ENCODE measurements at places on chromosomes 11 and 22.

DNA sequence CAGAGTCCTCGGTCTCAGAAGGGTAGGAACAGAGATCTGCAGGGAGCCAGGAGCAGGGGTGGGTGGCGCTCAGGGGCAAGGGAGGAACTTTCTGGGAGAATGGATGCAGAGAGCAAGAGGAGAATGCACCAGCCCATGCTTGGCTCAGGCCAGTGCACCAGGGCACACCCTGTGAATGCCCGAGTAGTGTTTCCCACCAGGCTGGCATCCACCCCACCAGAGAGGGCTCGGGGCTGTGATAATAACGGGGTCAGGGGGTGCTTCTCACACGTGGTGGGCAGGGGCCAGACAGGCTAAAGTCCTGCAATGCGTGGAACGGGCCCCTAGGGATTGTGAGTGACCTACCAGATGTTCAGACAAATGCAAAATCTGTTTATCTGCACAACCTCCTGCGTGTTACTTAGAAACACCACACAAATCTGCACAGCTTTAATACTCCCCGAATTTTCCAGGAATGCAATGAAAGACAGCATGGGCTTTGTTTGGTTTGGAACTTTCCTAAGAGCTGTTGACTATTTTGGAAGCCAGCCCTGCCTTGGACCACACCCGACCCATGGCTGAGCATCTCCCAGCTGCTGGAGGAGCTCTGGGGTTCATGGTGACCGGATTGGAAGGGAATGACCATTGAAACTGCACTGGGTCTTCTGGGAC is 368.3 kb downstream of the SHANK2 start:
- DNase-seq: no peak

GRCh38 chr11:118527109-118527508 is at the start of gene TTC36:
Gene TTC36, plus strand, starts transcription at chr11:118527474. Its CDS starts 21 bp downstream, at chr11:118527495.
- DNase-seq: no peak

- no peak for DNase-seq
Observed at GRCh38 chr11:93289782-93290463, 40.6 kb upstream of the DEUP1 start.

GRCh38 chr11:72735495-72736027 is 16.6 kb downstream of the ARAP1 start:
- no peak for DNase-seq

DNA sequence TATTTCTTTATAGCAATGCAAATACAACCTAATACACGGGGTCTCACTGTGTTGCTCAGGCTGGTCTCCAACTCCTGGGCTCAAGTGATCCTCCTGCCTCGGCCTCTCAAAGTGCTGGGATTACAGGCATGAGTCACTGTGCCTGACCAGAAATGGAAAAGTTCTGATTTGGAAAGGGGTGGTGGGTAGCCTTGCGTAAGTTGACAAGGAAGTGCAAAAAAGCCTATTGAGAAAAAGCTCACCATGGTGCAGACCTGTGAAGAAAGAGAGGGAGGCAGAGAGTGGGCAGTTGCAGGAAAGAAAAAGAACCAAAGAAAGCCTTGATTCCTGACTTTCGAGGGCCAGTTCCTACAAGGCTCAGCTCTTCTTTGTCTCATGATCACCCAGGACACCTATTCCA is 27.1 kb downstream of the AGBL2 start:
- DNase-seq: no peak

DNA sequence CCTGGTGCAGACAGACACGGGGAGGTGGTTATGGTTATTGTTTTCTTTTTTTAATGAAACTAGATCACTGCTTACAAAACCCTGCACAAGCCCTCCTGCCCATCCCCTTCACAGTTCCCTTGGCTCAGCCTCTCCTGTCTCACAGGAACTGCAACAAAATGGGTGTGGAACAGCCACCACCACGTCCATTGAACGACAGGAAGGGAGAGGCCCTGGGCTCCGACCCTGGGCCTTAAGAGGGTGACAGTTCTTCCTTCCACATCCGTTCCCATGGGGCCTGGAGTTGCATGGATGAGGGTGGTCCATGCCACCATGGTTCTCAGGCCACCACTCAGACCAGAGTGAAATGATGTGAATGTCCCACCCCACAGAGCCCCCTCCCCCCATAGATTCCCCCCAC is 15.7 kb downstream of the PRPF19 start:
- no peak for DNase-seq

- DNase-seq: no peak
Observed at GRCh38 chr11:1397862-1398527, 8.3 kb downstream of the BRSK2 start.

DNA sequence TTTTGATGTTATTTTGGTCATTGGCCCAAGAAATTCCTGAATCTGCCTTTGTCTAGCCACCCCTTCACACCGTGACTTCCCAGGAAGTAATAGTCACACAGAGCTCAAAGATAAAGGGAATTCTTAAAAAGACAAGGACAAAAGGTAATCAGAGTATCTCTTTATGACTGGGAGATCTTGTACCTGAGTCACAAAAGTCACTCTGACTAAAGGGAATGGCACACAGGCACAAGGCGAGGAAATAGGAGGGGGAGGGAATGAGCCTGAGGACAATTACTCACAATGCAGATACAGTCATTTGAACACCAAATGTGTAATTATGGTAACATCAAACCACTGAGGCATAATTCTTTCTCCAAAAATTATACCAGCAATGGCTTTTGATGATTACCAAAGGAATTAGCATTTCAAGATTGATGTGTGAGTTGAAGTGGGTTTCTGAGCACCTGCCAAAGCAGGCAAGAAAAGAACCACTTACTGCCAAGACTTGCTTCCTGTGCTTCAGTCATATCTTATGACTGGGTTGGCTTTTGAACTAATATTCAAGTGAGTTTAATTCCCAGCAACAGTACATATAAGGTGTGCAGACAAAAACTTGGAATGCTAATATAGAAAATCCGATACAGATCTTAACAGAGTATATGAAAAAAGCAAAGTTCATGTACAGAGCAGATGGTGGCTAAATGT is 856.4 kb downstream of the LRRC4C start:
- DNase-seq: no peak

- DNase-seq: no peak
Observed at GRCh38 chr11:7492253-7492652, 6.9 kb downstream of the OLFML1 start.

DNA sequence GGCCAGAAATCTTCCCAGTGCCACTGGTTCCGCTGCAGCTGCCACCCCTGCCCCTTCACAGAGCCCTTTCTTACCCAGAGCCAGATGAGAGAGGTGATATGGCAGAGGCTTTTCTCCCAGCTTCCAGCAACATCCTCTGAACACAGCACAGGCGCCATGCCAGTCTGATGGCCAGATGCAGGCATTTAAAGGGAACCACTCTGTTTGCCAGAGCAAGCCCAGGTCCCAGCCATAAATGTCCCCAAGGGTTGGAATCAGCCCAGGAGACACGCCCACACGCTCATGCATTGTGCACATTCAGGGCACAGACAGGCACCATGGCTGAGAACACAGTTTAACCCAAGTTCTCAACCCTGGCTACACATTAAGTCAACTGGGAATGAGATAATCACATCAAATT is 114.3 kb upstream of the CSNK2A3 start:
- DNase-seq: no peak

GRCh38 chr11:62832336-62833234 is at the start of gene TEX54:
Gene TEX54, minus strand, starts transcription at chr11:62832841.
- no peak for DNase-seq

DNA sequence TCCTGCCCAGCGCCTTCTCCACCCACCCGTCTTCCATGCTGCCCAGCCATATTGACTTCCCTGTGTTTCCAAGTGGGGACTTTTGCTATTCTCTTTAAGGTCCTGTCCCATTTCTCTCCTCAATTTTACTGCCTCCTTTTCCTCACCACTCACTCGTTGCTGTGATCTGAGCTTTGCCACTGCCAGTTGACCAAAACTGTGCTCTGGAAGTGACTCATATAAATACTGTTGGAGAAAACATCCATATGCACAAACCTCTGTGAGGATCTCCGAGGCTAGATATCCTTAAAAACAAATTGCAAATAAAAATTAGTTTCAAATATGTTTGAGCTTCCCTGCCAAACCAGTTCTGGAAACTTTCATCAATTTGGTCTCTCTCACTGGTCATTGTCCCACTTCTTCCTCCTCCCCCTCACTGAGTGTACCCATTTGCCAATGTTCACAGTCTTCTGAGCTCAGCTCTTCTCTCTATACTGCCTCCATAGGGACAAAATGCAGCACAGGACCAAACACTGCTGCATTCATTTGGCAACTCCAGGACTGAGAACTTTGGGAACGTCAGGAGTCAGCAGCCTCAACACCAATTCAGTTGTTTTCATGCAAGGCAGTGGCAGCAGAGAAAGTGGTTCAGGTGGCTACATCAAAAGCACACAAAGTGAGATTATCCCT is 34.0 kb upstream of the MMP13 start:
- DNase-seq: no peak

- no peak for DNase-seq
Observed at GRCh38 chr22:18973264-18974031, 37.4 kb upstream of the PRODH start.

DNA sequence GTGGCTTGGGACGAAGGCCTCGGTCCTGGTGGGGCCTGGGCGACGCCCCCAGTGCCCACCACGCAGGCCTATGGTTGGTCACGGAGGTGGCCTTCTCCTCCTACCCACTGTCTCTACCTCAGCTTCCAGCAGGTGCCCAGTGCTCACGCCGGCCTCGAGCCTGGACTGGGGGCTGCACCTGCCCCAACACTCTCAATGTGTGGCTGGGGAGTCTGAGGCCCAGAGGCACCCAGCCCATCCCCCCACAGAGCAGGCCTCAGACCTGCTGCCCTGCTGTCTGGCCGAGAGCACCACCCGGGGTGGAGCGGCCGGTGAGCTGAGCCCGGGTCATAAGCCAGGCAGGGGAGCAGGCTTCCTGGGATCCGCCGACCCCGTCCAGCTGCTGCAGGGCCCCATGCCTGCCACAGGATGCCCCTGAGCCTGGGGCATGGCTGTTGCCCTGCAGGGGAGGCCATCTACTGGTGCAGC is 28.6 kb upstream of the MUC5AC start:
- no peak for DNase-seq

GRCh38 chr11:59865031-59865430 is 1.3 kb downstream of the TCN1 start:
- DNase-seq: no peak

DNA sequence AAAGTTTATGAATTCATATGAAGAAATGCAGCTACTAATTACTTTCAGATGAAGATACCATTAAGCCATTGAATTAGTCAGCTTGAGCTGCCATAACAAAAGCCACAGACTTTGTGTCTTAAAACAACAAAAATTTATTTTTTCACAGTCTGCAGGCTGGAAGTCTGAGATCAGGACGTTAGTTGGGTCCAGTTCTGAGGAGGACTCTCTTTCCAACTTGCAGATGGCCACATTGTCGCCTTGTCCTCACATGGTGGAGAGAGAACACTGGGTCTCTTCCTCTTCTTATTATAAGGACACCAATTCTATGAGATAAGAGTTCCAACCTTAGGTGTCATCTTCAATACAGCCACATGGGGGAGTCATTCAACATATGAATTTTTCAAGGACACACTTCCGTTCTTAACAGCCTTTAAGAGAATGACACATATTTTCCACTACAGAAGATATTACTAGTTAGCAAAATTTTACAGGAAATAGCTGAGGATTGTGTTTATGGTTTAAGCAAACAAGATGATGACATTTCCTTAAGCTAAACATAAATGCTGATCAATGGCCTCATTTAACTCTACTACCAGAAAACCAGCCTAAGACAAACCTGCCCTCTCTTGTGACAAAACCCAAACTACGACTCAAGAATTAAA is 56.0 kb downstream of the DCUN1D5 start:
- peak; percentile 6 for DNase-seq

- no peak for DNase-seq
Observed at GRCh38 chr22:24165673-24166072, 15.6 kb upstream of the SUSD2 start.

Data from right renal cortex interstitium (tissue), 3 donors.